Stimulated activated CD4-positive, alpha-beta T cell treated with anti-CD3 and anti-CD28 coated beads, Interleukin-2, amount 100 ng/mL, for 4 hours (primary cell): ENCODE measurements at places on chromosomes 7 and 10.

DNA sequence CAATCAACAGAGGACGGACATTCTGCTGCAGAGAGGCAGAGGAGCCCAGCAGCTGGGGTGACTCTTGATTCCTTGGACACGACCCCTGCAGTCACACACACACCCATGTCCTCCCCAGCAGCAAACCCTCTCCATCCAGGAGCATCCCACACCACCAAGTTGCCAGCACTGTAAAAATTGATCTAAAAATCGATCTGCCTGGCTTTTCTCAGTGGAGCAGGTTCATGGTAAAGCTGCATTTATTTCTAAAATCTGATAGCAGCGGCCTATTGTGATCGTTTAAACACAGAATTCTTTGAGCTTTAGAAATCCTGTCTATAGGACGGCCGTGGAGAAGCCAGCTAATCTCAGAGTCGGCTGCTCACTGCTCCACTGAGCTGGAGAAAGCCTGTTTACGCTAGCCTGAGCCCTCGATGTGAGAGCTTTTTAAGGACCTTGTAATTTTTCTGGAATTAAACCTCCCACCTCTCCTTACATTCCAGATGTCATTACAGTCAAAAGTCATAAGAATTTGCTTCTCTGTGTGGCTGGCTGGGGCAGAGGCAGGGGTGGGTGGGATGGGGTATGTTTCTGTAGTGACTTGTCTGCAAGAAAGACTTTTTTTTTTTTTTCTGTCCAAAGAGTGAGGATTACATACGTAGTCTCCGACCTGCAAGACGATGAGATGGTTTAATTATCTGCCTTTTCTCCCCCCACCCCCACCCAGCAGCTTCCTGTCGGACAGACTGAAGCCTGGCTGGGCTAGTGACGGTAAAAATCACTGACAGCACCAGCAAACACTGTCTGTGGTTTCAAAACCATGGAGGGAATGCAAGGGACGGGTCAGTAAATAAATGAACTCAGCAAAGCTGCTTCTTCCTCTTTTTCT, 31.6 kb downstream of the TRIM8 start:
- DNase-seq, result no peak

DNA sequence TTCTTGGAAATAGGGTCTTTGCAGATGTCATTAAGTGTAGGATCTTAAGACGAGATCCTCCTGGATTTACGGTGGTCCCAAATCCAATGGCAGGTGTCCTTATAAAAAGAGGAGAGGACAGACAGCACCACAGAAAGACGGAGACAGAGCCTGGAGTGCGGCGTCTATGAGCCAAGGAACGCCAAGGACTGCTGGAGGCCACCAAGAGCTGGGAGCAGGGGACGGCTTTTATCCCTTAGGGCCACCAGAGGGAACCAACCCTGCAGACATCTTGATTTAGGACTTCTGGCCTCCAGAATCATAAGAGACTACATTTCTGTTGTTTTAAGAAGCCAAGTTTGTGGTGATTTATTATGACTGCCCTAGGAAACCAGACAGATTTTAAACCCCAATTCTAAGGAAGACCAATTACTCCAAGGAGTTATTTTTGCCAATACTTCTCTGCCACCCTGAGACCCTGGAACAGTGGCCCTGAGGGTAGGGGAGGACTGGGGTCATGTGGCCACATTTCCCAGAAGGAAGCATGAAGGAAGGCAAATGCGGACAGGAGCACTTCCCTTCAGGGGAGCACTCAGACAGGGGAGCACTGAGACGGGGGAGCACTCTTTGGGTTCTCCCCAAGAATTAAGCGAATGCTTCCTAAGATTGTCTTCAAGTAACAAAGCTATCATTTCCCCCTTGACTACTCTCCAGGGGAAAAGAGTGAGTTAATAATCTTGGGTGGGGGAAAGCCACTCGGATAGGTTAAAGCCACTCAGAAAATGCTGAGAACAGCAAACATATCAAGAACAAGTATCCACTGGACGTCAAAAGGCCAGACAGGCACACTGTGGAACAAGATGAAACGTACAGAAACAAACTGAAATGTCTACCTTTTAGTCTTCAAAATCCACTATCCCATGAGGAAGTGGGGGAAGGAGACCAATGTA, 67.5 kb downstream of the CHST15 start:
- DNase-seq, result no peak

GRCh38 chr7:128031901-128032604, 816 bp upstream of the LRRC4 start:
- peak; percentile 44 for DNase-seq

DNA sequence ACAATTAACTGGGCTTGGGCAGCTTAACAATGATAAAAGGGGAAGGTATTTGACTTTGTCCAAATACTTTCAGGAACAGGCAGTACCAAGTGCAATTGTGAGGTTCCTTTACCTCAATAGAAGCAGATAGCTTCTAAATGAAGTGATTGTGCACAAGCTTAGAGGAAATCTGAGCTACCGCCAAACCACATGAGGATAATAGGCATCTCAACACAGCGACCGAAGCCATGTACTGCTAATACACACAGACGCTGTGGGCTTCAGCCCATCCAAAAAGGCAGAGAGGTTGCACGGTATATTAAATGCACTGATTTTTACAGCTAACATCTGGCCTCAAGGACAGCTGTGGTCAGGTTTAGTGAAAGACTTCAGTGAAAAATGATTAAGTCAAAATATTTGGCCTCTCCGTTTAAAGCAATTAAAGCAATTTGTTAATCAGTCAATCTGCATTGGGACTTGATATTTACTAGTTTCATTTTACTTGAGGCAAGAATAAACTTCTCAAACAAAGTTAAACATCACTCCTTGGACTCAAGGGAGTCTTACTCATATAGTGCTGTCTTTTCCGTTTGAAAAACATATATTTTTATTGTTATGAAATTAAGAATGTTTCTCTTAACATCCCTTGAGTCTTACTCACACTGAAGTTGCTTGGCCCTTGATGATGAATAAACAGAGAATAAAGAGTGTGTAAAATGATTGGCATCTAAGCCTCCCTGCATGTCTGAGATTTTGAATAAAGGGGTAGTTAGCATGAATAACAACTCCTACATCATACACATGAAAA, 306.3 kb downstream of the C7orf25 start:
- DNase-seq, result no peak

GRCh38 chr10:89209718-89210117, 2.6 kb upstream of the CH25H start:
- DNase-seq, result no peak

DNA sequence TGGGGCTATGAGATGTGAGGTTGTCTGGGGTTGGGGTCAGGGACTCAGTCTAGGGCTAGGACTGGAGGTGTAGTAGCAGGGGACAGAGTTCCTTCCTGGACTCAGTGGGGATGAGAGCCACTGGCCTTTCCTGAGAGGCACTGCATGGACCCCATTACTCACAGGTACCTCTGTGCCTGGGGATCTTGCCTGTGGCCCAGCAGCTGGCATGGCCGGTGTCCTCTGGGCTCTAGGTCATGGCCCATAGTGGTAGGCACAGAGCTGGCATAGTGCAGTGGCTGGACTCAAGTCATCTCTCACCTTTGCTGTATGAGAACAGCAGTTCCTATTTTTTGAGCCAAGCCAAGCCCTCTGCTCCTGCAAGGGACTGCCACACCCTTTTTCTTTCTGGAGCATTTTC, 51.9 kb downstream of the NEURL1 start:
- DNase-seq, result no peak

GRCh38 chr7:25025218-25025671, 45.3 kb upstream of the OSBPL3 start:
- no peak for DNase-seq
